ENCODE measurements at places on chromosomes 7 and 10.

- DNase-seq, result no peak
Observed at GRCh38 chr7:80175744-80176143, 41.1 kb downstream of the GNAI1 start.

DNA sequence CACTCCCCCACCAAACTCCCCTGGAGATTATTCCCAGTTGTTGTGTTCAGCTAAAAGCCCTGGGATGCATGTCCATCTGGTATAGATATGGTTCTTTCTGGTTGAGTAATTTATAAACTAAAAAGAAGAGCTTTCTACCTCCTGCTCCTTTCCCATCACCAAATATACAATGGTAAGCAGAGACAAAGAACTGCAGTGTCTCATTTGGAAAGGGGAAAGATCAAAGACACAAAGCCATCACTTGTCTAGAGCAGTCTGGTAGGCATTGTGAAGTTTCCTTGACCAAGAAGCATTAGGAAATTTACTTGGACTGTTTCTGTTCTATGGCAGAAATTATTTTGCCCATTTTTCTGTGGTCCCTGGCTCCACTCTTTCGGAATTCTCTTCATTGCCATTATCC is 24.9 kb upstream of the PANK1 start:
- no peak for DNase-seq

- DNase-seq, result no peak
Observed at GRCh38 chr10:52756295-52756694, 16.3 kb downstream of the MBL2 start.

GRCh38 chr7:40027545-40027944 is 77.5 kb downstream of the CDK13 start:
- no peak for DNase-seq

DNA sequence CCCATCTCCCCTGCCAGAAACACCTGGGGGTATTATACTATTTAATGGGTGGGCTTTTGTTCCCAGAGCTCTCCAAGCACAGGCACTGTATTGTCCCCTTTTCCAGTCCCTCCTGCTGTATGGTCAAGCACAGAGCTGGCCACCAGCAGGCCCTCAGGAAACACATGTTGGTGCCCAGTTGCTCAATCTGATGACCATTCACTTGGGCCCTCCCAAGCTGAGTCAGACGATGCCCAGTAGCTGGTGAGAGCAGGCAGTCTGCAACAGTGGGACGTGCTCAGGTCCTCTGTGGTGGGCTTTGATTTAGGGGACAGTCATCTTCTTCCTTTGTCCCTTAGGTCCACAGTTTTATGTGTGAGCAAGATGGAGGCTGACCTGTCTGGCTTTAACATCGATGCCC is 11.8 kb downstream of the SFXN2 start:
- no peak for DNase-seq

DNA sequence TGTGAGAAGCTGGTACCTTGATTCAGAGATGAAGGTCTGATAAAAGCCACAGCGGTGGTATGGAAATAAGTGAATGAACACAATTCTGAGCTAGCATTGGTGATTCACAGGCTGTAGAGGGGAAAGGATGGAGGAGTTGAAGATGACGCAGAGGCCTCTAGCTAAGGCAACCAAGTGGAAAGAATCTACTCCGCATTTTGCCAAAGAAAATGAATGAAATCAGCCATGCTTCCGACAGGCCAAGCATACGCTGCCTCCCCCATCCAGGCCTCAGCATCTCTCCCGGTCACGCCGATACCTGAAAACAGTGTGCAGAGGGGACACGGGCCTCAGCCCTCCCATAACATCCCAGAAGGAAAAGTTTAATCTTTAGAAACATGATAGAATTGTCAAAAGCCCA is 124.3 kb upstream of the UNC5B start:
- DNase-seq, result no peak

DNA sequence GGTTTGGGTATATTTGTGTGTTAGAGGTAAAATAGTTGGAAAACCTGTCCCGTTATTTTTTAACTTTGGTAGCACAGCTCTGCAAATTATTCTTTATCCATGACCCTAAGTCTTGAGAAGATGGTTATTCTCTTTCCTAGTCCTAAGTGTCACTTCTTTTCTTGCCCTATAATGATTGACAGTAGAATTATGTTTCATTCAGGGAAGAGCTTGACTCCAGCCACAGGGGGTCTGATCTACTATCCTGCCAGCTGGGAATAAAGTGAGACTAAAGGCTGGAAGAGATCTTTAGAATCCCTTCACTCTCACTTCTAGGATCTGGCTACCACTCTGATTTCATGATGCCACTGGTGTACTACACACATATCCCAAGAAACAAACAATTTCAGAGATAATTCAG is 90.4 kb downstream of the PHTF2 start:
- no peak for DNase-seq

All from CD4-positive, alpha-beta T cell treated with Interleukin-17A for 4 hours (primary cell).